Activated naive CD8-positive, alpha-beta T cell treated with anti-CD3 and anti-CD28 coated beads, Interleukin-2, amount 10 ng/mL, durations not matched to agents 7 days and 5 days (primary cell): ENCODE measurements at places on chromosomes 13 and 19. TPM values are rescaled to one million over a fixed set of nuclear protein-coding genes. Genes with fewer than 3 reads are reported as not detected.

The NEK5 gene
- not detected for total RNA-seq

DNA sequence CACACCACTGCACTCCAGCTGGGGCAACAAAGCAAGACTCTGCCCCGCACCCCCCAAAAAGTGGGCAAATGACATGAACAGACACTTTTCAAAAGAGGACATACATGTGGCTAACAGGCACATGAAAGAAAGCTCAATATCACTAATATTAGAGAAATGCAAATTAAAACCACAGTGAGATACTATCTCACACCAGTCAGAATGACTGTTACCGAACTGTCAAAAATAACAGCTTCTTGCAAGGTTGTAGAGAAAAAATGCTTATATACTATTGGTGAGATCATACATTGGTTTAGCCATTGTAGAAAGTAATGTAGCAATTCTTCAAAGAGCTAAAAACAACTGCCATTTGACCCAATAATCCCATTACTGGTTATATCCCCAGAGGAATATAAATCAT lies 99.5 kb upstream of the SPATA13 start:
- H3K4me1 ChIP-seq, result peaks cover 16% of the 10 kb centered on the region
- no peak overlapping the region for H3K27ac ChIP-seq
- no peak for DNase-seq
- H3K36me3 ChIP-seq, result no peaks in the 10 kb centered on the region

GRCh38 chr19:8684001-8684902 lies 14.3 kb downstream of the ACTL9 start:
- H3K4me3 ChIP-seq, result no peak overlapping the region
- H3K27ac ChIP-seq, result peak overlapping the region; percentile 40
- DNase-seq, result no peak
- no peaks in the 10 kb centered on the region for H3K36me3 ChIP-seq

DNA sequence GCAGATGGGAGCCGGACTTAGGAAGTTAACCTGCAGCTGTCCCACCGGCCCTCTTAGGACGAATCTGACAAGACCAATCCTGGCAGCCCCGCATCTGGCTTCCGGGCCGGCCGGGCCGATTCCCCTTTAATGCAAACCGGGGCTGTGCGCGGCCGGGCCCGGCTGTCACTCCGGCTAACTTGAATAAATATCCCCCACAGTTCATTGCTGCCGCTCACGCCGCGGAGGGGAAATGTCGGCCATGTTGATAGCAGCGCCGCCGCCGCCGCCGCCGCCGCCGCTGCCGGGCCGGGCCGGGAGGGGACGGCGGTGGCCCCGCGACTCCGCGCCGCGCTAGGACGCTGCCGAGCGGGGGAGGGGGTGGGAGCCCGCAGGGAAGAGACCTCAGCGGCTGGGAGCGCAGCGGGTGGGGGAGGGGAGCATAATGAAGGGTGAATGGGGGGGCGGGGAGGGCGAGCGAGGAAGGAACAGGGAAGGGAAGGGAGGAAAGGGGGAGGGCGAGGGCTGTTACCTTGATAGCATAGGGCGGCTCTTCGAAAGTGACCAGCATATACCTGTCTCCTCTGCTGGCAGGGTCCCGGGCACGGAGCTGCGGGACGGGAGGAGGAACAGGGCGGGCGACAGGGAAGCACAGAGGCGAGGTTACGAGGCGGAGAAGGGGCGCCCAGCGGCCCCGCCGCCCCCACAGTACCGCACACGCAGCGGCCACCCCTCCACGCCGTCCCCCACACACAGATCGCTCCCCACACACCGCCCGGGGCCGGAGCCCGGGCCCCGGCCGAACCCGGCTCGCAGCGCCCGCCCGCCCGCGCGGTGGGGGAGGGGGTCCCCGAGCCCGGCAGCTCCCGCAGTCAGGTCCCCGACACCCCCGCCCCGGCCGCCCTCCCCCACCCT lies 1.1 kb downstream of the INTS6 start:
- H3K27ac ChIP-seq, result peak overlapping the region; percentile 95
- DNase-seq, result peak; percentile 84
- H3K4me1 ChIP-seq, result peaks cover 29% of the 10 kb centered on the region
- no peaks in the 10 kb centered on the region for H3K27me3 ChIP-seq
- H3K36me3 ChIP-seq, result peaks cover 36% of the 10 kb centered on the region

- no peak overlapping the region for H3K27ac ChIP-seq
- H3K36me3 ChIP-seq, result no peaks in the 10 kb centered on the region
- peaks cover 22% of the 10 kb centered on the region for H3K27me3 ChIP-seq
- peaks cover 8% of the 10 kb centered on the region for H3K4me1 ChIP-seq
Measured at GRCh38 chr19:17796013-17796837, 1.3 kb downstream of the B3GNT3 start.

GRCh38 chr13:51636349-51636890 lies 52.2 kb downstream of the WDFY2 start:
- H3K36me3 ChIP-seq, result peaks cover 2% of the 10 kb centered on the region
- no peak overlapping the region for H3K27ac ChIP-seq
- no peak overlapping the region for H3K4me3 ChIP-seq
- peaks cover 20% of the 10 kb centered on the region for H3K4me1 ChIP-seq
- DNase-seq, result no peak
